ENCODE measurements at places on chromosomes 16 and 17. TPM values are rescaled to one million over a fixed set of nuclear protein-coding genes. Genes with fewer than 3 reads are reported as not detected.

DNA sequence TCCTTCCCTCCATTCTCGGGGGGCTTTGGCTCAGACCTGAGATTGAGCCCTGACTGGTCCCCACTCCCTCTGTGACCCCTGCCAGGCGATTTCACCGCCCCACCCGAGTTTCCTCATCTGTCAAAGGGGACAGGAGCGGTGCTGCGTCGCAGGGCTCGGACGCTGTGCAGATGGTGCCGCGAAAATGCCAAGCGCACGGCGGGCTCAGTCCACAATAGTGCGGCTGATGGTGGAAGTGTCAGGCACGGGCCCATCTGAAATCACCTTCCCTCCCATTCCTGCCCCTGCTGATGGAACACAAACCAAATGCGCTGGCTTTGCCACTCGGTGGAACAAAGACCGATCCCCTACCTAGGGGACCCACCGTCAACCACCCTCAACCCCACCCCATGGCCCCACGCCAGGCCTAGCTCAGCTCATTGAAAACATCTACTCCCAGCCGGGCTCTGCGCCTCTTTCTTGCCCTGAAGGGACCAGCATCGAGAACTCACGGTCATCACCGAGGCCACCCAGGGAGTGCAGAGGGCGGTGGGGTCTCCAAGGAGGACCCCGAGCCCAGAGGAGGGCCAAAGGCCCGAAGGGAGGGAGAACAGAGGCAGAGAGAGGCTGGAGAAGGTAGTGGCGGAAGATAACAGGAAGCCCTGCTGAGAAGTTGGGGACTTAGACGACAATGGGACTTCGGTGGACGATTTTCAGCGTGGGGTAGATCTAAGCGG lies 1.4 kb downstream of the CARHSP1 start:
- peak; percentile 70 for DNase-seq

- no peak for DNase-seq
Measured at GRCh38 chr16:73025151-73025855, 22.6 kb downstream of the ZFHX3 start.

DNA sequence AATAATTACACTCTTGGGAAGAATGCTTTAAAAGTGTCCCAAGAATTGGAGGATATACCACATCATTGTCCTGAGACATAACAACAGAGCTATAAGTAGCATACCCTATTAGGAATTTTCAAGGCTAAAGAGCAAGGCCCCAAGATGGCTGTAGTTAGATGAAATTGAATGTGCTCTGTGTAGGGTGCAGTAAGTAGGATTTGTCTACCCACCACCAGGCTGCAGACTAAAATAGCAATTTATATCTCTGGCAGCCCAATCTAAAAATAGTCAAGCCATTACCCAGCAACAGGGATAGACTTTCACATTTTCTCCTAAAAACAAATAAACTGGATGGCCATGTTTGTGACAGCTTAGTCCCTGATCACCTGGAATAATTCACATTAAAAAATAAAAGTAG lies 5.6 kb downstream of the MMD start:
- no peak for DNase-seq

DNA sequence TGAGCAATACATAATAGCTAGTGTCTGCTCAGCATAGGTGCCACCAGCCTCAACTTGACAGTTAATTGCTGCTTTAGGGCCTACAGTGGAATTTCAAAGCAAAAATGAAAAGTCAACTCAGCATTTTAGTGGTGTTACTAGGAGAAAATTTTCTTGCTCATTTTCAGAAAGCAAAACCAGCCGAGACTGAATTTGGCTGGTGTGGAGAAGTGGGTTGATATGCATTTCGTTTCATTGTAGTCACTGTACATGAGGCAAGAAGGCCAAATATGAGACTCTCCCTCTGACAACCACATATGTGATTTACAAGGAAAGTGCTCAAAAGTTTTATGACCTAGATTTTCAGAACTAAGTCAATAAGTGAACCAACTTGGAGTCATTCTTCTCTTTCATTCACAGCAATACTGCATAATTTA lies 54.0 kb downstream of the DUSP14 start:
- no peak for DNase-seq

DNA sequence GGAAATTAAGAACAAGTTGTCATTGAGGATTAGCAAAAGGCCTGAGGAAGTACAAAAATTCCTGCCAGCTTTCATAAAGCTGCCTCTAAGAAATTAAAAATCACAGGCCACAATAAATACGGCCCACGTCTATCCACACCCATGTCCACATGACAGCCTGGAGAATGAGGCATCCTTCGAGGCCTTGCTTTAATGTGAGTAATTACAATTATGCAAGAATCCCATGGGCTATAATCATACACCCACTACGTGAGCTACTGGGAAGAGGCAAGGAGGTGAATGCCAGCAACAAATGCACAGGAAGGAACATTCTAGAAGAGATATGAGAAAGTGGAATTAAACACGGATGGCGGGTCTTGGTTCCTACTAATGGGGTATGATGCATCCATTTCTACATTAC lies 65.4 kb upstream of the ZFHX3 start:
- no peak for DNase-seq

DNA sequence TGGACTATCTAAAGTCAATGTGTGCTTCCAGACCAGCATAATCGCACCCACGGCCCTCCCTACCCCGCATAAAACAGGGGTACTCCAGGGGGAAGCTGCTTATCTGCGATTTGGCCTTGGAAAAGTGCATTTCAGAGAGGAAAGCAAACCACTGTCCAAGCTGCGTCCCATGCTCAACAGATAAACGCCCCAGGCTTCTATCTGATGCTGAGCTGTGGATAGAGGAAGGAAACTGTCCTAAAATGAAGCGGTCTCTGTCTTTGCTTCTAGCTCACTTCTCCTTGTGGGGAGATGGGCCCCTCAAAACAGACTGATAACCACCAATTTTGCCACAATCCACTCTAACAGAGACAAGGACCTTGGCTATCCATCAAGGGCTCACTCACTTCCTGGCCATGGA lies 160.5 kb upstream of the TNRC6C start:
- no peak for DNase-seq

GRCh38 chr16:75192606-75193264 lies 14.2 kb downstream of the CTRB2 start:
- DNase-seq: no peak

- peak; percentile 5 for DNase-seq
Measured at GRCh38 chr17:12472252-12473173, 193.2 kb upstream of the MYOCD start.

DNA sequence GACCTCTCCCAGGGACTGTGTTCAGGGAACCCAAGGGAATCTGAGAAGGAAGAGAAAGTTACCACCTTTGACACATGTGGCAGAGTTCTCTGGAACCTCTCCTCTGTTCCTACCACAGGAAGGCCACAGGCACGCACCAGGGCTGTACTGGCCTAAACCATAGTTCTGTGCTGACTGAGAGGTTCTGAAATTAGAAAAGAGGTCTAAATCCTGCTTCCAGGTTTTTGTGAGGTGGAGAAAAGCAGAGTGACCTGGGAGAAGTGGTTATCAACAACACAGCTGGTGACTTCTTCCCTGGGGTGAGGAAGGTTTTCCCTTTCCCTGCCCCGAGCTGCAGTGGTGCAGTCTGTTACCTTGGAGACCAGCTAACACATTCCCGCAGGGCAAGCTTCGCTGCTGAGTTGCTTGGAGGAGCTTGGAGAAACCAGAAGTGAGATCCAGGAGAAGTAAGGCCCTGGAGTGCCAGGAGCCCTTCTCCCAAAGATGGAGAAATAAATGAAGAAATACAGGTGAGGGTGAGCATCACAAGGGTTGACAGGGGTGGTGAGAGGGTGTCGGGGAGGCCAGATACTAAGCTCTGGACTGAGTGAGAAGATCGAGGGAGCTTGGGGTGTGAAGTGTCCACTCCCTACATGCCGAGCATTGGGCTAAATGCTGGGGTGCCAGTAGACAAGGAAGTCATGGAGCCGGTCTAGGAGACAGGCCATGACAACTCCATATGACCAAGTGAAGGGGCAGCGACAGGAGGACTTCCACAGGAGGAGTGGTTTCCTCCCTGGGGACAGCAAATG lies at the start of gene VWA3A:
TSS of gene VWA3A (plus strand) at position 399 of the 791 bp plus-strand sequence. CDS start at position 496, 97 bp downstream.
- peak; percentile 8 for DNase-seq

DNA sequence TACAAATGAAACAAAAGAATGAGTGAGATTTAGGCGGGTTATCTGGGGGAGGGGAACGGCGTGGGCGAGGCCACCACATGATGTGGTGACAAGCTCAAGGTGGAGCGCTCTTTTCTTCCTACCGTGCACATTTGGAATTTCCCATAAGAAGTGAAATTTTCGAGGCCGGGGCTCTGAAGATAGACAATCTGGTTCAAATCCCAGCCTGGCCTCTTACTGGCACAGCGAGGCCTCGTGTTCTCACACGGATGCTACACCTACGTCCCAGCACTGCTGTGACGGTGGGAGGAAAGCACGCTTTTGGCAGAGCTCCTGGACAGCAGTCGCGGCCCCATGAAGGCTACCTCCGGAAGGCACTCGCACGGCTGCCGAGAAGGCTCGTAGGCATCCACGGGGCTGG lies 25.2 kb downstream of the ZDHHC7 start:
- DNase-seq: no peak

DNA sequence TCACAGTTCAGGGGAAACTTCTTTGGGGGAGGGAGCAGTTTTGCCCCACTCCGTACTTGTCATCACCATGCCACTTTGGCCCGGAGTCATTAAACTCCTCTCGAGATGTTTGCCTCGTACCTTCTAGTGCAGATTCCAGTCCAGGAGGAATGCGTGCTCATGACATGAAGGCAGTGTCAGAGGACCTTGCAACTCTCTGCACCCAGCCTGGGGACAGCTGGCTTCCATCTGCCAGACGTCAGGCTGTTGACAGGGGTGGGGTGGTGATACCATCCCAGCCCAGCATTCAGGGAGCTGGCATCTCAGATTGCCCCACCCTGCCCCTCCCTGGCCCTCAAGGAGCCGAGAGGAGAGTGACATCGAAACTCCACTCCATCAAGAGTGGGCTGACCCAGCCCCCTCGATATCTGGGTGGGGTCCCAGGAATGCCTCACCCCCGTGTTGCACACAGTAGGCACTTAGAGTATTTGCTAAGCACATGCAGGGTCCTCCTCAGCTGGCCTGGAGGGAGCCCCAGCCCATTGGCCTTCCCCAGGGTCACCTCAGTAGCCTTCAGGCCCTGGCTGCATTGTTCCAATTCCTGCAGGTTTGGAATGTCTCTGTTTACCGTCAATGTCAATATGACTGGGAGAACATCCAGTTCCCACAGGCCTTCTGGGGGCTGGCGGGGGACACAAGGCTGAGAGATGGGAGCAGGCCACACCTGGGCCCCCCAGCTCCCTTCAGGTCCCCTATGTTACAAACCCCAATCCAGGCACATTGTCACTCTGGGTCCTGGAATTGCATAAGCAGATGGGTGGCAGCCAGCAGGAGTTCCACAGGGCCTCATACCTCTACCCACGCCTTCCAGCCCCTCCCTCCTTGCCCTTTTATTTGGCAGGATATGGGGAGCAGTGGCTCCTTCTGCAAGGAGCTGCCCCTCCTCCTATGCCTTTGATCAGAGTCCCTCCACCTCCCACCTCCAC lies 21.3 kb upstream of the EMP2 start:
- DNase-seq: peak; percentile 80

DNA sequence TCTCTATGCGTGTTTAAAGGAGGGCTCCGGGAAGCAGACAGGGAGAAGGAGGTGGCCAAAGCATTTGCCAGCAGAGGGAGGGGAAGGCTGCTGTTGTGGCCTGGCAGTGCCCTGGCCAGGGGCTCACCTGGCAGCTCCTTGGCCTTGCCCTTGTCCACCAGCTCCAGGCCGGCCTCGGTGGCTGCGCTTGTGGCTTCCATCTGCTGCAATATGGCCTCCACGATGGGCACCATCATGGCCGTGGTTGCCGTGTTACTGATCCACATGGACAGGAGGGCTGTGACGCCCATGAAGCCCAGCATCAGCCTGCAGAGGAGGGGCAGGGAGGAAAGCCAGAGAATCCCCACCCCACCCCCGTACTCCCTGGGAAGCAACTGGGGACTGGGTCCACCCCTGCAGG lies 9.4 kb downstream of the SLC13A5 start:
- DNase-seq: no peak

GRCh38 chr16:58814348-58814801 lies 80.3 kb upstream of the GOT2 start:
- DNase-seq: peak; percentile 81

DNA sequence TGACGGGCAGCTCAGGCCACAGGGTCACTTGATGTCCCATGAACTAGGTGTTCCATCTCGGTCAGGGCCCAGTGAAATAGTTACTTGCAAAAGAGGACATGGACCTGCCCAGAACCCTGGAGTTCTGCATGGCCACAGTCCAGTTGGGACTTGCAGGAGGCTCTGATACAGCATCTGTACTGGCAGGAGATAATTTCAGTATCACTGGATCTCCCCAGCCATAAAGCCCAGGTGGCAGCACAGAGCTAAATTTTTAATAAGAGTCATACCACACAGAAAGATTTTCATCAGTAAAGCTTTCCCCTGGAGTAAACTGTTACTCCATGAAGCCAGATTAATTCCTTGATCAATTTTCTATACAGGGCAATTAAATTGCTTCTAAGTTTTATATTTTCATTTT lies 18.0 kb upstream of the SLC16A5 start:
- DNase-seq: no peak

DNA sequence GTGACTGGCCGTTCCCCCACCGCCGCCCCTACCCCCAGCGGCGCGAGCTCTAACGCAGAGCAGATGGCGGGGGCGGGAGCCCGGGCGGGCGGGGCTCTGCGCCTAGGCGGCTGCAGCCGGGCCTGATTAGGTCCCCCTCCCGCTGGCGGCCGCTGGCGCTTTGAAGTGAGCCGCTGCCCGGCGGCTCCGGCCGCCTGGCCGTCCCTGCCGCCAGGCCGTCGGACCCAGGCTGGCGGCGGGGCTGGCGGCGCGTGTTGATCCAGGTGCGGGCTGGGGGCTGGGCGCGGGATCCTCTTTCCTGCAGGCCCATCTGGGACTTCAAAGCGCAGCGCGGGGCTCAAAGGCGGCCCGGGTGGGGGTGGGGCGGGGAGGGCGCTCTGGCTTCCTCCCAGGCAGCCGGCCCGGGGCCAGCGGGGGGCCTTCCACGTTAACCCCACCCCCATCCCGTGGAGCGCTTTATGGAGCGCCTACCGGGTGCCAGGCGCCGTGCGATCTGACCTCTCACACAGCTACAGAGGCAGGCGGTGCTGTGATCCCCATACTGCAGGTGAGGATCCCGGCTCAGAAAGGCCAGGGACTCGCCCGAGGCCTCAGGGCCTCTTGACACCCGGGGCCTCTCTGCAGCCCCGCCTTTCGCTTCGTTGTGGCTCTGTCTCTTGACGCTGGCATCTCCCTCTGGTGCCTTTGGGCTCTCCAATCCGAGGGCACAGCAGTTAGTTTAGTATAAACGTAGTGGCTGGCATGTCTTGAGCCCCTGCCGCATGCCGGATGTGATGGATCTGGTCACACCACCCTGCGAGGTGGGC lies 80.0 kb upstream of the NKD1 start:
- peak; percentile 53 for DNase-seq

- DNase-seq: peak; percentile 73
Measured at GRCh38 chr17:81522491-81523401, 5.4 kb upstream of the FSCN2 start.

The ITPRIPL2 gene
- total RNA-seq: 41.9 TPM

The SLC12A3 gene
- not detected for total RNA-seq

The NPTX1 gene
- total RNA-seq: 0.31 TPM

The CLDN6 gene
- total RNA-seq: not detected

The KRT40 gene
- total RNA-seq: 7.7 TPM

The IGF2BP1 gene
- total RNA-seq: 4.5 TPM

The CDH8 gene
- 9.4 TPM for total RNA-seq

The FOXO3B gene
- 4.8 TPM for total RNA-seq

The GNG13 gene
- not detected for total RNA-seq

The TBC1D3H gene
- total RNA-seq: 2.8 TPM

Measured in tongue (tissue), 3 donors.